Karpas-422 (cell line): ENCODE measurements at places on chromosomes 2 and 18. TPM values are rescaled to one million over a fixed set of nuclear protein-coding genes. Genes with fewer than 3 reads are reported as not detected.
A peak's percentile ranks its signal among the peaks of the same experiment; 100 is the strongest.

The RAB27B gene
- total RNA-seq, result 0.11 TPM in 1 of 2 replicates, not detected in the other

The IL36B gene
- total RNA-seq, result not detected in 2 replicates

The SERPINB10 gene
- not detected in 2 replicates for total RNA-seq

The EFEMP1 gene
- total RNA-seq, result 3.2 TPM in 1 of 2 replicates, not detected in the other

The HOXD13 gene
- total RNA-seq, result not detected in 2 replicates

The IL1B gene
- total RNA-seq, result not detected in 2 replicates

The ADRA2B gene
- total RNA-seq, result not detected in 2 replicates

- H3K4me1 ChIP-seq, result peaks cover 37% of the 10 kb centered on the region
- H3K27me3 ChIP-seq, result no peaks in the 10 kb centered on the region
- no peaks in the 10 kb centered on the region; the same call in none of the 2 replicates for H3K36me3 ChIP-seq
- H3K27ac ChIP-seq, result peak overlapping the region; percentile 63
- peak overlapping the region; percentile 73 for H3K4me3 ChIP-seq
These were observed 1.3 kb downstream of the PIAS2 start for GRCh38 chr18:46915800-46916550.

- H3K4me3 ChIP-seq, result no peak overlapping the region
- H3K27me3 ChIP-seq, result no peaks in the 10 kb centered on the region
- DNase-seq, result no peak
- H3K36me3 ChIP-seq, result no peaks in the 10 kb centered on the region
- H3K27ac ChIP-seq, result no peak overlapping the region
These were observed 99.8 kb upstream of the FZD7 start for GRCh38 chr2:201933792-201934237.

GRCh38 chr2:25349397-25349796 is 7.7 kb upstream of the DNMT3A start:
- H3K36me3 ChIP-seq, result no peaks in the 10 kb centered on the region
- no peaks in the 10 kb centered on the region for H3K27me3 ChIP-seq
- no peaks in the 10 kb centered on the region for H3K4me1 ChIP-seq

DNA sequence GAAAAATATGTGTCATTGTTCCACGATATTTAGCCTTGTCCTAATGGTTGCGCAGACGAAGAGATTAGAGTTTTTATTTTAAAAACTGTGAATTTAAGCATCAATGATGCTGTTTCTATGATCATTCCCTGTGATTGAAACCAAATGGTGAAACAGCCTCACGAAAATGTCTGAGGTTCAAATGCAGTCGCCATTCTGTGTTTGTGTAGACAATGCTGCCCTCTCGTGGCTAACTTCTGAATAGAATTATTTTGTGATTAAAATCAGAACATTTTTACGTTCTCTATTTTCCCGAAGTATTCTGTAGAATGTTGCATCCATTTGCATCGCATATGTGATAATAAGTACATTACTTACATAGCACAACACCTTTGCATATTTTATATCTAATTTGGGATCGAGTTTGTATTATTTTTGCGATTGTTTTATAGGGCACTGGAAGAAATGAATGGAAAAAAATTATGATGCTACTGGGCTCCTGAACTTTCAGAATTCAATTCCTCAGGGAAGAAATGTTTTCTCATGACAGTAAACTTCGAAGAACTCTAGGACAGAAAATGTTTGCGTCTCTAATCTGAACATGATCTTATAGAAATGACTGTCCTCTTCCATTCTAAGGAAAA is 54.8 kb upstream of the CREB1 start:
- H3K36me3 ChIP-seq, result no peaks in the 10 kb centered on the region
- H3K4me3 ChIP-seq, result no peak overlapping the region
- H3K27me3 ChIP-seq, result no peaks in the 10 kb centered on the region

GRCh38 chr2:198991431-198991830 is 466.3 kb downstream of the SATB2 start:
- no peak overlapping the region for H3K4me3 ChIP-seq
- H3K4me1 ChIP-seq, result no peaks in the 10 kb centered on the region
- DNase-seq, result no peak

- no peaks in the 10 kb centered on the region for H3K27me3 ChIP-seq
- no peaks in the 10 kb centered on the region for H3K36me3 ChIP-seq
- no peaks in the 10 kb centered on the region for H3K4me1 ChIP-seq
- no peak for DNase-seq
These were observed 599.1 kb downstream of the NYAP2 start for GRCh38 chr2:225998653-225999052.

DNA sequence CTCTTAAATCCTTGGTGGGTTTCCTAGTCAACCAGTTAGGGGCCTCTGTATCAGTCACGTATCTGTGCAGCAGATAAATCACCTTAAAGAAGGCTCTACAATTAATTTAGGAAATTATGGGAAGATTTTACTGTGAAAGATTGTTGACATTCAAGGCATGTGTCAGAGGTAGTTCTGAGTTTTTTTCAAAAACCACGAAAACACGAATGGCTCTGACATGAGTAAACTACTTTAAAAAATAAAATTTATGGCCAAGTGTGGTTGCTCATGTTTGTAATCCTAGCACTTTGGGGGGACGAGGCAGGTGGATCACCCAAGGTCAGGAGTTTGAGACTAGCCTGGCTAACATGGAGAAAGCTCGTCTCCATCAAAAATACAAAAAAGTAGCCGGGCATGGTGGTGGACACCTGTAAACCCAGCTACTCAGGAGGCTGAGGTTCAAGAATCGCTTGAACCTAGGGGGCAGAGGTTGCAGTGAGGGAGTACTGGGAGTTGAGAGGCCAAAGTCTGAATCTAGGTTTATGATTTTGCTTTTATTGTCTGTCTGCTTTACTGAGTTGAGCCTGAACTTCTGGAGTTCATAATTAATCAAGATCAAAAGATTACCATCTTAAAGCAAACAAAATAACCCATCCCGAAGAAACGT is 77.1 kb downstream of the SPRED2 start:
- peaks cover 11% of the 10 kb centered on the region for H3K4me1 ChIP-seq
- no peak overlapping the region for H3K27ac ChIP-seq
- no peak overlapping the region for H3K4me3 ChIP-seq
- no peaks in the 10 kb centered on the region for H3K36me3 ChIP-seq
- no peaks in the 10 kb centered on the region; the same call in 1 of the 2 replicates for H3K27me3 ChIP-seq

- no peak overlapping the region for H3K27ac ChIP-seq
- H3K4me3 ChIP-seq, result no peak overlapping the region
- H3K4me1 ChIP-seq, result no peaks in the 10 kb centered on the region
- no peaks in the 10 kb centered on the region for H3K36me3 ChIP-seq
These were observed 51.1 kb upstream of the FN1 start for GRCh38 chr2:215487002-215487372.

DNA sequence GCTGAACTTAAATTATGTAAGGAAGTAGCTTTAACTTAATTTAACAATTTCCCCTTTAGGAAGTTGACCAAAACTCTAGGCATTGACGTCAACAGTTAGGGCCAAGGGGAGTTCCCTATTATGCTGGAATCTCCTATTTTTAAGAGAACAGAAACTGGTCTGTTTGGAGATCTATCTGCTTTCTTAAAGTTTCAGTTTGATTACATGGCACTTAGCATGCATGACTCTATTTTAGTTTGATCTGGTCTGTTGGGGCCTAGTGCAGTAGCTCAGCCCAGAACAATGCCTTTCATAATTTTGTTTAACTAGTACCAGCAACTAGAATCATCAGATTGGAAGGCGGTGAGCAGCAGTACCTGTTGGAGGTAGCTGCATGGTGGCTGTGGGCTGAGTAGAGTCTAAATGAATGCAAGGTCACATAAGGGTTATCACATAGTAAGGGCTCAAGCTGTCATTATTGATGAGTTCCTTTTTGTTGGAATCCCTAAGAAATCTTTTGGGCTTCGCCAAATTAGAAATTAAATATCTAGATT is 60.5 kb upstream of the ZNG1B start:
- DNase-seq, result no peak
- no peaks in the 10 kb centered on the region for H3K36me3 ChIP-seq
- H3K27me3 ChIP-seq, result no peaks in the 10 kb centered on the region

DNA sequence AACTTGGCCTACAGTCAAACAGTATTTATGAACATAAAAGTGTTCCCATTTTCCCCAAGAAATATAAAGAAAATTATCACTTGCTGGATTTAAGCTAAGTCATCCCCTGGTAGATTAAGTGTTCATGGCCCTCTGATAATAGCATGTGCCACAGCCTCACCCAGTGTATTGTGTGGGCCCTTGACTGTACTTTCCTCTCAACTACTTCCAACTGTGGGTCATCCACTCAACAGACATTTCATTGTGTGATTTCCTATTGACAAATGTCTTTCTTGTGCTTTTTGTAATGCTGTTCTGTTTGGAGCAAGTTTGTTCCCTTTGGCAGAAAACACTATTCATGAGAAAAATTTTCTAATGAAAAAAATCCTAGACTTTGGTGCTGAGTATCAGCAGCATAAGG is 48.4 kb upstream of the TMEM17 start:
- no peaks in the 10 kb centered on the region for H3K27me3 ChIP-seq
- H3K36me3 ChIP-seq, result no peaks in the 10 kb centered on the region
- H3K4me3 ChIP-seq, result no peak overlapping the region
- DNase-seq, result no peak
- H3K4me1 ChIP-seq, result no peaks in the 10 kb centered on the region

GRCh38 chr2:8539743-8540551 is 141.9 kb upstream of the ID2 start:
- no peak overlapping the region for H3K27ac ChIP-seq
- H3K4me3 ChIP-seq, result no peak overlapping the region
- no peak for DNase-seq
- H3K27me3 ChIP-seq, result no peaks in the 10 kb centered on the region
- H3K4me1 ChIP-seq, result peaks cover 35% of the 10 kb centered on the region

GRCh38 chr2:149430743-149431736 is 100.7 kb downstream of the LYPD6 start:
- no peak overlapping the region for H3K4me3 ChIP-seq
- peak; percentile 7 for DNase-seq
- H3K27me3 ChIP-seq, result no peaks in the 10 kb centered on the region
- no peaks in the 10 kb centered on the region for H3K36me3 ChIP-seq
- H3K27ac ChIP-seq, result no peak overlapping the region

DNA sequence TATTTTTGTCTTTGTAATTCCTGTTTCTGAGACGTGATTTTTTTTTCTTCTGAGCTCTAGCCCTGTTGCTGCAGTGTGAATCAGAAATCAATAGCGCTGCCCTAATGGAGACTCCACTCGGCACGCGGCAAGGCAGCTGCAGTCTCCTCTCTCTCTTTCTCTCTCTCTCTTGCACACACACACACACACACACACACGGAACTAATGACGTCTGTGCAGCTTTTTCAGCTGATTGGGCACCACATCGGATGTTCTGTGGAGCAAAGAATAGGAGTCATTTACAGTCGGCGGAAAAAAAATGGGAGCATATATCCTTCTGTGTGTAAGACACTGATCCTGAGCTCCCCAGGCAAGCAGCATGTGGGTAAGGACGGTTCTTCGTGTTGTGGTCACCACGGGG is 2.0 kb upstream of the MYT1L start:
- no peak for DNase-seq
- H3K4me3 ChIP-seq, result no peak overlapping the region
- no peaks in the 10 kb centered on the region for H3K27me3 ChIP-seq
- no peak overlapping the region for H3K27ac ChIP-seq
- H3K4me1 ChIP-seq, result no peaks in the 10 kb centered on the region

DNA sequence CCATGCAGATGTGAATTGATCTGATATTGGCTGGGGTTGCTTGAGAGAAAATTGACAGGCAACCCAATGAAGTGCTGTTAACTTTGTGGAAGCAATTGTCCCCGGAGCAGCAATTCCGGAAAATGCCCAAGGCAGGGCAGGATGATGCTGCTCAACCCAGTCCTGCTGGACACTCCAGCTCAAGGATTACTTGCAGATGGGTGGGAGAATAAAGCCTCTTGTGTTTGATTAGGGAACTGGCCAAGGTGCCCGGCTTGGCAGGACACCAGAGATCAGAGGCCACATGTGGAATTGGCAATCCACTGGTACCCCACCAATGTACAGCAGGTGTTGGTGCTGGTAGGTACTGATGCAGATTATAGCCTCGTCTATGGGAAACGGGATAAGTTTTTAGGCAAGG is 12.3 kb upstream of the C2orf42 start:
- H3K27me3 ChIP-seq, result no peaks in the 10 kb centered on the region
- H3K4me1 ChIP-seq, result no peaks in the 10 kb centered on the region
- H3K36me3 ChIP-seq, result no peaks in the 10 kb centered on the region
- no peak overlapping the region for H3K4me3 ChIP-seq
- DNase-seq, result no peak

DNA sequence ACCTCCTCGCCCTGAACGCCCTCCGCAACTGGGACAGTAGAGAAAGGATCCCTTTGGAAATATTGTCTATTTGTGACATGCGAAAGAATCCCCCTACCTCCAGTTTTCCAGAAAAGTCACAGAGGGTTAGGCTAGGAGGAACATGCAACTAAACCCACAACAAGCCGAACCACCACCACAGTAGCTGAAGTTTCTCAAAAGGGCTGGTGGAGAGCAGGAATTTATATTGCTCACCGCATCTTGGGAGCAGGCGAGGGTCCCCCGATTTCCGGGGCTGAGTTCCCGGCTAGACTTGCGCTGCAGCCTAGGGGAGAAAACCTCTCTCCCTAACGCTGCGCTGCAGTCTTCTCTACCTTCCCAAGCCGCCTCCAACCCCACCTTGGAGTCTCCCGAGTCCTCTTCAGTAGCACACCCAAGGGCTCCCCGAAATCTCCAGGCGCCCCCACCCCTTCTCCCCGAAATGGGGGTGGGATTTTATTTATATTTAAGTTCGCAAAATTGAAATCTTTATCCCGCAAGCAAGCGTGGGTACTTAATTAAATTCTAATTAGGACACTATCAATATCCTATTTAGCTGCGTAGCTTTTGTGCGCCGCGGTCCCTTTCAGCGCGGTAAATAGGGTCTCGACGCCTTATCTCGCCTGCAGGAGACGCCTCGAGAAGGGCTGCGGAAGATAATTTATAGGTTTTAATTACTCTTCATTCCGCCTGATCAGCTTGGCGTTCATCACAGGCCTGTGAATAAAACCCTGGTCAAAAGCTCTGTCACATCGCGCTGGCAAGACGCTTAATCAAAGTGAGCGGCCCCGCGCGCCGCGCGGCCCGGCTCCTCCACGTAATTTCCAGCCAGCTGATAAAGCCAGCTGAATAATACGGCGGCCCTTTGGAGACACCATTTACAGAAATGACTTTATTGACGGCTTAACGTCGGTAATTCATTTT is 2.0 kb upstream of the EN1 start:
- H3K4me3 ChIP-seq, result no peak overlapping the region
- H3K4me1 ChIP-seq, result no peaks in the 10 kb centered on the region
- no peaks in the 10 kb centered on the region for H3K27me3 ChIP-seq

DNA sequence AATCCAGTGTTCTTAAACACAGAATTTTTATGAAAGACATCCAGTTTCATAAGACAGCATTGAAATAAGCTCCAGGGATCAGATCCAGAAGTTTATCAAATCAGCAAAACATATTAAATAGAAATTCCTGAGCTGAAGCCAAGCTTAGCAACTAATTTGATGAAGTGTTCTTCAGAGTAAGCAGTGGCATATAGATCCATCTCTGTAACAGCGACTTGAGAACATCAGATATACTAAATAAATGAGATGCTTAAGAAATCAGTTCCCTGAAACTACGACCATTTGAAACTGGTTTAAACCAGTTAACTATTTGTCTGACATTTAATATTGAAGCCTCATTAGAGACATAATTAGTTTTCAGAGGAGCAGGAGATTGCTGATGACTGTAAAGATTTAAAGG is 34.1 kb downstream of the PPP1R1C start:
- no peaks in the 10 kb centered on the region for H3K27me3 ChIP-seq
- no peaks in the 10 kb centered on the region for H3K36me3 ChIP-seq
- H3K4me1 ChIP-seq, result peaks cover 12% of the 10 kb centered on the region
- no peak for DNase-seq

- no peaks in the 10 kb centered on the region for H3K27me3 ChIP-seq
- no peak overlapping the region for H3K4me3 ChIP-seq
- peak; percentile 12 for DNase-seq
These were observed 20.1 kb upstream of the BMPR2 start for GRCh38 chr2:202355993-202356505.
